Gastroesophageal sphincter (tissue), 4 donors: ENCODE measurements at places on chromosomes 7 and 10.

- ATAC-seq = no peak
Observed at GRCh38 chr7:55438757-55439525, 73.8 kb downstream of the LANCL2 start.

DNA sequence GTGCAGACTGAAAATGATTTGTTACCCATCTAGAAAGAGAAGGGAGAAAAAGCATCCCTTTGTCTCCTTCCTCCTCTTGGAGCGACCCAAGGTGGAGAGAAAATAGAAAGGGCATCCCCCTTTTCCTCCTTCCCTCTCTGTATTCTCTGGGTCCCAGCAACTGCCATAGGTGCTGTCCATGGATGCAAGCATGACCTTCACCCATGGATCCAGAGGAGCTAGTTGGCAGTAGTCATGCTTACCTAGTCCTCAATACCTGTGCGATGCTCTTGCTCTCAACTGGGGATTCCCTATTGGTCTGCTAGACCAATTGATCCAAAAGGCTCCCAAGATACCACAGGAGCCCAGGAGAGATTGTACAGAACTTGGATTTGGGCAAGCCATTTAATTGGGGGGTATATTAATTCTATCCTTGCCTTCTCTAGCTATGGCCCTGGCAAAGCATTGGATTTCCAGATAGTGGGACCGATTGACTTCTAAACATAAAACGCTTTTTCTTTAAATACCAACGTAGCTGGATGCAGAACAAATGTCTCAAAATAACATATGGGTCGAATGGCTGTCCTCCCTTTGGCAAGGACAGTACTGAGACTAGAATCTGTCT lies 547.8 kb upstream of the IGFBP3 start:
- no peak for ATAC-seq

DNA sequence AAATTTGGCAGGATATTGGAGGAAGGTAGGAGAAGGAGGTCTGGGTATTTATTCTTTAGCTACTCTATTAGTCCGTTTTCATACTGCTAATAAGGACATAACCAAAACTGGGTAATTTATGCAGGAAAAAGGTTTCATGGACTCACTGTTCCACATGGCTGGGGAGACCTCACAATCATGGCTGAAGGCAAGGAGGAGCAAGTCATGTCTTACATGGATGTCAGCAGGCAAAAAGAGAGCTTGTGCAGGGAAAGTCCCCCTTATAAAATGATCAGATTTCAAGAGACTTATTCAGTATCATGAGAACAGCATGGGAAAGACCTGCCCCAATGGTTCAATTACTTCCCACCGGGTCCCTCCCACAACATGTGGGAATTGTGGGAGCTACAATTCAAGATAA lies 1.9 kb upstream of the INMT start:
- no peak for ATAC-seq

DNA sequence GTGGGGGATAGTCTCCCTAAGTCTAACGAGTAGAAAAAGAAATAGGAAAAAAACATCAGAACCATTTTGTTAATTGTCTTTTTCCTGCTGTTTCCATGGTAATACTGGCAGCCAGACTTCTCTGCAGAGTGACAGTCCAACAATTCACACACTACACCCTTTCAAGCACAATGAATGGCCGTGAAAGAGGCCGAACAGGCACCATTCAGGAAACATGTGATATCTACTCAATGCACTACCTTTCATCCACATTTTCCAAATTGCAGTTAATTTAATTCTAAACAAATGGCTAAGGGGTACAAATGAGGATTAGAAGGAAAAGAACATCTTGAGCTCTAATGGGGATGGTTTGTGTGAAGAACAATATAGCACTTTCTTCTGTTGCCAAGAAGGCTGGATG lies 358.5 kb upstream of the ANKRD30A start:
- no peak for ATAC-seq

- ATAC-seq = no peak
Observed at GRCh38 chr7:27753863-27754262, 13.9 kb downstream of the TAX1BP1 start.

GRCh38 chr7:8201846-8202441 lies 60.0 kb downstream of the ICA1 start:
- ATAC-seq = peak; percentile 19

- ATAC-seq = peak; percentile 20
Observed at GRCh38 chr10:123890756-123891143, 857 bp downstream of the CPXM2 start.

DNA sequence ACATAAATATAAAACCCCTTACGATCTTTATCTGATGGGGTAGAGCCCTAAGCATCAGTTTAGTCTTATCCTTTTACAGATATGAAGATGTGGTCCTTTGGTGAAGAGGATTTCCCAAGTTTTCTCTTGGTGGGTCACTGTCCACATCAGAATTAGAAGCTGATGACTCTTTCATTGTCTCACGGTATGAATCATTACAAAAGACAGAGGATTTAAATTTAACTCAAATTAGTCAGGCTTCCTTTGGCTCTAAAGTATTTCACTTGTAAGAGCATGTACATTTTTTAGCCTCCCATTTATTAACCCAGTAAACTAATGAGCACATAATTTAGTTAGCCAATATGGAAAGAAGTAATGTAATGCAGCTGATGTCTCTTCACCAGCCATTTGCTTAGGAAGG lies 49.9 kb upstream of the TMEM26 start:
- no peak for ATAC-seq

DNA sequence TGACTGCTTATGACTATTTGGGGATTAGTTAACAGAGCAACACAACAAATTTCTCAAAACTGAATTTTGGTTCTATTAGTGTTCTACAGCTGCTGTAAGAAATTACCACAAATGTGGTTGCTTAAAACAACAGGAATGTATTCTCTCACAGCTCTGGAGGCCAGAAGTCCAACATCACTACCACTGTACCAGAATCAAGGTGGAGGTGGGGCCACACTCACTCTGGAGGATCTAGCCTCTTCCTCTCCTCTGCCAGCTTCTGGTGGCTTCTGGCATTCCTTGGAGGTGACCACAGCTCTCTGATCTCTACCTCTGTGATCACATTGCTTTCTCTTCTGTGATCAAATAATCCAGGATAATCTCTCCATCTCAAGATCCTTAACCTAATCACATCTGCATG lies 194.7 kb upstream of the BMPER start:
- ATAC-seq = no peak

DNA sequence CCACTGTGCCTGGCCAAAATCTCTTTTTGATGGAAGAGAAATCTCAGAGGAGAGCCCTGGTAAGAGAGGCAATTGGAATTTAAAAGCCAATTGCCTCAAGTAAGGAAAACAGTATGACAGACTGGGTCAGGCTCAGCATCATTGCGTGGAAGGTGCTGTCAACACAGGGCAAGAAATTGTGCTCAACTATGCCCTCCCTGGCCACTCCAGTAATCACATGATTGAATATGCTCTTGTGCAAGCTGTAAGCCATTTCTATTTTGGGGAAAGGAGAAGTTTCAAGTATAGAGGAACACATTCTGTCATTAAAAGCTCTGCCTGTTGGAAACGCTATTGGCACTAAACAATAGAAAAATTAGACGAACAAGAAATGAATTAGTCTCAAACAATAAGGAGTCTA lies 1127.7 kb downstream of the REEP3 start:
- ATAC-seq = no peak

DNA sequence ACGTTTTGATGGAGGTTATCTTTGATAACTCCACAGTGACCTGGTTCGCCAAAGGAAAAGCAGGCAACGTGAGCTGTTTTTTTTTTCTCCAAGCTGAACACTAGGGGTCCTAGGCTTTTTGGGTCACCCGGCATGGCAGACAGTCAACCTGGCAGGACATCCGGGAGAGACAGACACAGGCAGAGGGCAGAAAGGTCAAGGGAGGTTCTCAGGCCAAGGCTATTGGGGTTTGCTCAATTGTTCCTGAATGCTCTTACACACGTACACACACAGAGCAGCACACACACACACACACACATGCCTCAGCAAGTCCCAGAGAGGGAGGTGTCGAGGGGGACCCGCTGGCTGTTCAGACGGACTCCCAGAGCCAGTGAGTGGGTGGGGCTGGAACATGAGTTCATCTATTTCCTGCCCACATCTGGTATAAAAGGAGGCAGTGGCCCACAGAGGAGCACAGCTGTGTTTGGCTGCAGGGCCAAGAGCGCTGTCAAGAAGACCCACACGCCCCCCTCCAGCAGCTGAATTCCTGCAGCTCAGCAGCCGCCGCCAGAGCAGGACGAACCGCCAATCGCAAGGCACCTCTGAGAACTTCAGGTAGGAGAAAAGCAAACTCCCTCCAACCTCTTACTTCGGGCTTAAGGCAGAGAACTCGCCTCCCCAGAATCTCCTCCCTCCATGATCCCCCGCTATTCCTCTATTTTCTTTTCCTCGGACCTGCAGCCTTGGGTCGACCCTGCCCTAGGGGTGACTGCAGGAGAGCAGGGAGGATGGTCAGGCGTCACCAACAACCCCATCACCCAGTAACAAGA lies at the start of gene SERPINE1:
TSS of gene SERPINE1 (plus strand) at position 454 of the 809 bp plus-strand sequence. CDS start 1,290 bp downstream, outside the sequence.
- ATAC-seq = peak; percentile 89

- ATAC-seq = no peak
Observed at GRCh38 chr7:158274404-158274811, 313.2 kb downstream of the PTPRN2 start.

GRCh38 chr7:137992550-137993394 lies 9.1 kb downstream of the CREB3L2 start:
- ATAC-seq = peak; percentile 82

GRCh38 chr10:87921931-87922688 lies 58.7 kb downstream of the PTEN start:
- no peak for ATAC-seq

- no peak for ATAC-seq
Observed at GRCh38 chr10:61763778-61764177, 101.0 kb downstream of the CABCOCO1 start.

DNA sequence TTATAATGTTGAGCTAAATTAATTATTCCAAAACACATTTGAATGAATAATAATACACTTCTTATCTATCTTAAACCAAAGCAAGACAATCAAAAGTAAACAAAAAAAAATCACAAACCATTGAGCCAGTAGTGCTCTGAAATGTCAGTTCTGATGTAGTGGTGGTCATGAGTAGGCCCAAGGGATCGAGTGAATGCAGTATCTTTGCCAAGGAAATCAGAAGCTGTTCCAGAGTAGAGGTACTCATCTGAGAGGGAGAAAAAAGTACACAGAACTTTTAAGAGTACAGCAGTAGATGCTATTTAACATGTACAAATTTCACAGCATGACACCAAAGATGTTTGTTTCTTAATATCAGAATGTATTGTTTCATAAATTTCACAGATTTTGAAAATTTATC lies 121.5 kb downstream of the SEMA3D start:
- peak; percentile 39 for ATAC-seq

- ATAC-seq = no peak
Observed at GRCh38 chr7:7868572-7868899, 100.1 kb upstream of the GLCCI1 start.

DNA sequence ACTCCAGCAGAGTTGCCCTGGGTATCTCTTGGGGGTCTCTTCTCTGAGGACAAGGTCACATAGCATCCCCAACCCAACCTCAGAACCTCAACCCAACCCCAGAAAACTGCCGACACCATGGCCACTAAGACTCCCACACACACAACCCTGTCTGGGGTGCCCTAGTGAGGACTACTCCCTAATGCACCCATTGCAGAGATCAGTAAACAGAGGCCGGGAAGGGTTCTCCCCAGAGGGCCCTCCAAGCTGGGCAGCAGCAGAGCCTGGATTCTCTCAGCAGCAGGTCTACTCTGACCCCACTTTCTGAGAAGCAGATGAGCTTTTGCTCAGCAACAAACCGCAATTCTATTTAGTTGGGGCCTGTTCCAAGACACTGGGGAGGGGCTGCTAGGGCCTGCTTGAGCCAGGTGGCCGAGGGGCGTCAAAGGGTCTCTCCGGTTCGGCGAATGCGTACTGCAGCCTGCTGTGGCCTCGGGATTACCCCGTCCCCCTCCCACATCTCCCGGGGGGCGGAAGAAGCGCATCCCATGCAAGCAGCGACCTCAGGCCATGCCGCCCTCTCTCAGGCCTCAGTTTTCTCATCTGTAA lies 828 bp downstream of the OGDHL start:
- no peak for ATAC-seq

- no peak for ATAC-seq
Observed at GRCh38 chr10:3081383-3081981, 14.1 kb downstream of the PFKP start.

DNA sequence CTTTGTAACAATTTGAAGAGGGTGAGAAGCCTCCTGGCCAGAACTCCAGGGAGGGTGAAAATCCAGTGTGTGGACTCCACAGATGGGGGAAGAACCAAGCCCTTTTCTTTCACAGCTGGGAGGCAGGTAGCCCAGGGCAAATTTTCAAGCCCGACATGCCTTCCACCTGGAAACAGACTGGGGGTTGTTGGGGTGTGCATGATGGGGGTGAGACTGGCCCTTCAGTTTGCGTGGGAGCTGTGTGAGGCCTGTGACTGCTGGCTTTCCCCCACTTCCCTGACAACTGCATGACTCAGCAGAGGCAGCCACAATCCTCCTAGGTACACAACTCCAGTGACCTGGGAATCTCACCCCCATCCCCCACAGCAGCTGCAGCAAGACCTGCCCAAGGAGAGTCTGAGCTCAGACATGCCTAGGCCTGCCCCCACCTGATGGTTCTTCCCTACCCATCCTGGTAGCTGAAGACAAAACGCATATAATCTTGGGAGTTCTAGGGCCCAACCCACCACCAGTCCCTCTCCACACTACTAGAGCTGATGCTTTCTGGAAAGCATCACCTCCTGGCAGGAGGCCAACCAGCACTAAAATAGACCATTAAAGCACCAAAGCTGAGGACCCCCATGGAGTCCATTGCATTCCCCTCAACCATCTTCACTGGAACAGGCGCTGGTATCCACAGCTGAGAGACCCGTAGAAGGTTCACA lies 445.4 kb downstream of the TFEC start:
- no peak for ATAC-seq

GRCh38 chr7:55546814-55547213 lies 25.5 kb downstream of the VOPP1 start:
- ATAC-seq = peak; percentile 78

DNA sequence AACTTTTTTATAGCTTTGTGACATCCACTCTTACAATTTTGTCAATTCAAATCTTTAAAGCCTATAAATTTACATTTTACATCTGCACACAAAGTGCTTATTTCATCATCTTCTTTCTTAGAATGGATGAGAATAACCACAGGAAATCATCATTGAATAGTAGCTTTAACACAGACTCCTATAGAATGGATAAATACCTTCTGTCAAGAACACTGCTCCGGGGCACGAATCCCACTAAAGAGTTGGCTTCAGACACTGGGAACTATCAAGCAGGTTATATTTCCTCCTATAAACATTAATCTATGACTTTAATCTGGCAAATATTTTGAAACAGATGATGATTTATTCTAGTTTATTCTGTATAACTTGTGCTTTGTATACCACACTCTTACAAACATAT lies 269.7 kb upstream of the TPK1 start:
- no peak for ATAC-seq

DNA sequence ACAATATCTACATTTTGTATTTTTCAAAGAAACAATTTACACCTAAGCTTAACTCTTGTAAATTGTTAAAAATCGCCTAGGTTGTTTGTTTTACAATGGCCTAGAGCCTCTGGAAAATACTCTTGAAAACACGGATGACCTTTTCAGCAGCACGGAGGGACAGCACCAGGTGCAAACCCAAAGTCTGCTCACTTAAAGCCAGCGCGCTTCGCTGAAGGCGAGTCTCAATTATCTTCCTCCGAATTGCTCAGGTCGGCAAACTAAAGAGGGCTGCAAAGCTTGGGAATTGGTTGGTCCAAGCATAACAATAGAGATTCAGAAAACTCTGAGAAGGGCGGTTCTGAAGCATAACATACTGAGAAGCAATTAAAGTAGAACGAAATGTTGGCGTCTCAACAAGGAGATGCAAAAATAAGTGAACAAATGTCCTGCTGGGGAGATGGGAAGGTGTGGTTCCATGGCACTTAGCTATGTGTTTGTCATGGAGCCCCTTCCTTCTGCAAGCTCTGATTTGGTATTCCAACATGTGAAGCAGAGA lies 139.9 kb upstream of the PITRM1 start:
- no peak for ATAC-seq
